Activated CD4-positive, alpha-beta memory T cell treated with anti-CD3 and anti-CD28 coated beads for 36 hours (primary cell): ENCODE measurements at places on chromosomes 11 and 22. TPM values are rescaled to one million over a fixed set of nuclear protein-coding genes. Genes with fewer than 3 reads are reported as not detected.

ADAMTS8 gene
- total RNA-seq: not detected

GRCh38 chr22:37213218-37213855 is 1.1 kb upstream of the SSTR3 start:
- peaks cover 30% of the 10 kb centered on the region for H3K4me1 ChIP-seq
- no peak overlapping the region for H3K27ac ChIP-seq
- no peak overlapping the region for H3K4me3 ChIP-seq
- no peaks in the 10 kb centered on the region for H3K27me3 ChIP-seq
- no peak for DNase-seq
- peaks cover 7% of the 10 kb centered on the region for H3K36me3 ChIP-seq

GRCh38 chr11:130431331-130431773 is 2.9 kb upstream of the ADAMTS8 start:
- peaks cover 8% of the 10 kb centered on the region for H3K4me1 ChIP-seq
- peaks cover 31% of the 10 kb centered on the region for H3K27me3 ChIP-seq
- no peaks in the 10 kb centered on the region for H3K36me3 ChIP-seq
- no peak overlapping the region for H3K4me3 ChIP-seq
- peak; percentile 83 for DNase-seq
- H3K27ac ChIP-seq: no peak overlapping the region

- no peak overlapping the region for H3K27ac ChIP-seq
- no peak overlapping the region for H3K4me3 ChIP-seq
- peak; percentile 32 for DNase-seq
- H3K36me3 ChIP-seq: no peaks in the 10 kb centered on the region
- peaks cover 22% of the 10 kb centered on the region for H3K4me1 ChIP-seq
- H3K27me3 ChIP-seq: no peaks in the 10 kb centered on the region
Observed at GRCh38 chr11:73367482-73368024, 8.6 kb upstream of the RELT start.

DNA sequence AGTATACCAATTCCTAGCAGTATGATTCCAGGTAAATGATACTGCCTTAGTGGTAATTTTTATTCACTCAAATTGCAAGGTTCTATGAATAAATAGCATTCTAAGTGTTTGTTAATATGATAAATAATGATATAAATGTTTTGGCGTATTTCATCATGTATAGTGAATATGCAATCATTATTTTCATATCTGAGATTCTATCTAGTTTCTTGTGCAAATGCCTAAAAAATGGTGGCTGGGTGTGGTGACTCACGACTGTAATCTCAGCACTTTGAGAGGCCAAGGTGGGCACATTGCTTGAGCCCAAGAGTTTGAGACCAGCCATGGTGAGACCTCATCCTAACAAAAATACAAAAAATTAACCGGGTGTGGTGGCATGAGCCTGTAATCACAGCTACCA is 13.9 kb downstream of the HIPK3 start:
- H3K27me3 ChIP-seq: no peaks in the 10 kb centered on the region
- no peaks in the 10 kb centered on the region for H3K36me3 ChIP-seq
- H3K27ac ChIP-seq: no peak overlapping the region

- no peaks in the 10 kb centered on the region for H3K36me3 ChIP-seq
- peak; percentile 51 for DNase-seq
- H3K4me1 ChIP-seq: no peaks in the 10 kb centered on the region
- no peak overlapping the region for H3K4me3 ChIP-seq
Observed at GRCh38 chr11:125874556-125875124, 12.8 kb upstream of the HYLS1 start.

DDI1 gene
- not detected for total RNA-seq

DNA sequence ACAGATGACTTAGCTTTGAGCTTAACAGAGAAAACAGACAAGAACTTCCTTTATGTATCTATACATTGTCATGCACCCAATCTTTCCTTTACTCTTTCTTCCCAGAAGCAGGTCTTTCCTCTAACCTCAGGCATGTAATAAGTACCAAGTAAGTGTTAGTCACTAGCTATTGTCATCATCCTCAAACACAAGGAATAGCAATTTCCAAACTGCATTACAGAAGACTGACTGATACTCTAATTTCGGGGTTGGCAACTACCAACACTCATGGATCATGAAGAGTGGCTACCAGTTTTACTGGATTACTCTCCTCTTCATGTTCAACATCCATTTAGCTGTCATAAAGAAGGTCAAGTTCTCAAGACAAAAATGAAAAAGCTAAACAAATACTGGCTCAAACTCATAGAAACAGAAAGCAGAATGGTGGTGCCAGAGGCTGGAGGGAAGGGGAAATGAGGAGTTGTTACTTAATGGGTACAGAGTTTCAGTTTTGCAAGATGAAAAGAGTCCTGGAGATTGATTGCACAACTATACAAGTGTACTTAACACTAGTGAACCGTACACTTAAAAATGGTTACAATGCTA is 111.6 kb downstream of the SIK3 start:
- peaks cover 77% of the 10 kb centered on the region for H3K4me1 ChIP-seq
- peak overlapping the region; percentile 92 for H3K27ac ChIP-seq
- H3K27me3 ChIP-seq: no peaks in the 10 kb centered on the region
- peak overlapping the region; percentile 63 for H3K4me3 ChIP-seq
- DNase-seq: peak; percentile 42
- H3K36me3 ChIP-seq: peaks cover 3% of the 10 kb centered on the region

DNA sequence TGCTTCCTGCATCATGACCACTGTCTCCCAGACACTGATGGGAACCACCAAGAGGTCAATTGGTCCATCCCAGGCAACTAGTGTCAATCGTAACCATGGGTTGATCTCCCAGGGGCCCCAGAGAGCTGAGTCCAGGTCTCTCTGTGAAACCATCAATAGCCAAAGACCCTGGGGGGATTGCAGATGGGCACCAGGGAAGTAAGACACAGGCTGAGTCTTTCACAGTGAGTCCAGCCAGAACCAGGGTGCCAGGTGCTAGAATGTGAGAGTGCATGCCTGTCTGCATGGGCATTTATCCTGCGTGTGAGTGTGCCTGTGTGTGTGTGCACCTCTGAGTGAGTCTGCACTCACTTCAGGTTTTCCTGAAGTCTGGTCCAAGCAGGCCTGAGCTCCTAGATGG is 45.3 kb upstream of the TTC12 start:
- peaks cover 2% of the 10 kb centered on the region for H3K27me3 ChIP-seq
- H3K36me3 ChIP-seq: no peaks in the 10 kb centered on the region
- DNase-seq: no peak
- H3K4me1 ChIP-seq: no peaks in the 10 kb centered on the region

FAM83F gene
- total RNA-seq: 0.26 TPM

SCN2B gene
- total RNA-seq: not detected

PANX3 gene
- total RNA-seq: not detected

PRG3 gene
- total RNA-seq: not detected

DNA sequence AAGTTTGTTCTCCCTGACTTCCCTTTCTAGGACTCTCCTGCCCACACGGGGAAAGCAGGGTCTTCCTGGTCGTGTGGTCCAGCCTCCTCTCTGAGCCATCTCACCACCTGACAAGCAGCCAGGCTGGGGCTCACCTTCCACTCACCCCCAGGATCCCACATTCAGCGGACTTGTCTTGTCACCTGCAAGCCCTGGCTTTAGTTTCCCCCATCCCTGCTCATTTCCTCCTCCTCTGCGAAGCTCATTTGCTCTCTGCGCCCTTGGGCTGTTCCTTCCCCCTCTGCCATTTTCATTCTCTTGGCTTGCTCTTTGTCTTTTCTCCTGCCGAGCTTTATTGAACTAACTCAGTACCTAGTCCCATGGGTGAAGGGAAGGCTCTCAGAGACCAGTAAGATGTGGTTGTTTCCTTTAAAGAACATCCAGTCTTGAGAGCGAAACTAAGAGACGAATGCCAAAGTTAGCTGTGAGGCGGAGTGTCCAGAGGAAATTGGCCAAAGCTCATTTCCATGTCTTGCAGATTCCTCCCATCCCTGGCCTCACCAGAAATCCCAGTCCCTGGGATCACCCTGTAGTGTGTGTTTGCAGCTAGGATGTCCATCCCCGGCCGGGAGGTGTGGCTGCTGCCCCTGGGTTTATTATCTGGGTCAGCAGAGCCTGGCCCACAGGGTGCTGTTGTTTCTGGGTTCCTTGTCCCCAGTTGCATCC is 2.0 kb downstream of the ST14 start:
- H3K36me3 ChIP-seq: no peaks in the 10 kb centered on the region
- peaks cover 57% of the 10 kb centered on the region for H3K27me3 ChIP-seq
- H3K4me1 ChIP-seq: peaks cover 11% of the 10 kb centered on the region
- H3K4me3 ChIP-seq: no peak overlapping the region
- H3K27ac ChIP-seq: no peak overlapping the region

DNA sequence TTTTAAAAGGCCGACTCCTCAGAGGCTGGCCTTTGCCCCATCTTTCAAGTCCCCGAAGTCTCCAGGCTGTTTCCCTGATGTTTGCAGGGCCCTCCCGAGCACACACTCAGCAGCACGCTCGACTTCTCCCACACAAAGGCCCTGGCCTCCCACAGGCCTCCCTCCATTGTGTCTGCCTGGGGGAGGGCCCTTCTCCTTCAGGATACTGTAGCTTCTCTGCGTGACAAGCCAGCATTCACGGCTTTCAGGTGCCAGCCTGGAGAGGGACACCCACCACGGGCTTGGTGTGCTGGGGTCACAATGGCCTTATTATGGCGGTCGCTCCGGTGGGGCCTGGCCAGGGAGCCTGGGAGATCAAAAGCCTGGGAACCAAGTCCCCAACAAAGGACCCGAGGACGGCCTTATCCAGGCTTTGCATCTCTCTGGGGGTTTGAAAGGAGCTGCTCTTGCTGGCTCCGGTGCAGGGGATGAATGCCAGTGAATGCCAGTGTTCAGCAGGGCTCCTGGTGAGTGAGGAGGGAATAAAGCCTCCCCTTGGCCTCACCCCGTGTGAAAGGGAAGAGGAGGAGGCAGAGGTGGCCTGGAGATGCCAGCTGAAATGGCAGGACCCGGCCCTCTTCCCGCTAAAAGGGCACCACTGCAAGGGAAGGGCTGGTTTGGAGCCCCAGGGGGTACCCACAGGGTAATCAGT is 55.0 kb downstream of the TRAF6 start:
- H3K4me3 ChIP-seq: no peak overlapping the region
- no peak overlapping the region for H3K27ac ChIP-seq
- no peak for DNase-seq
- no peaks in the 10 kb centered on the region for H3K27me3 ChIP-seq

- no peak overlapping the region for H3K27ac ChIP-seq
- H3K4me1 ChIP-seq: peaks cover 2% of the 10 kb centered on the region
- H3K36me3 ChIP-seq: no peaks in the 10 kb centered on the region
- no peak overlapping the region for H3K4me3 ChIP-seq
- no peak for DNase-seq
- no peaks in the 10 kb centered on the region for H3K27me3 ChIP-seq
Observed at GRCh38 chr11:126423743-126424142, 68.3 kb downstream of the ST3GAL4 start.

DNA sequence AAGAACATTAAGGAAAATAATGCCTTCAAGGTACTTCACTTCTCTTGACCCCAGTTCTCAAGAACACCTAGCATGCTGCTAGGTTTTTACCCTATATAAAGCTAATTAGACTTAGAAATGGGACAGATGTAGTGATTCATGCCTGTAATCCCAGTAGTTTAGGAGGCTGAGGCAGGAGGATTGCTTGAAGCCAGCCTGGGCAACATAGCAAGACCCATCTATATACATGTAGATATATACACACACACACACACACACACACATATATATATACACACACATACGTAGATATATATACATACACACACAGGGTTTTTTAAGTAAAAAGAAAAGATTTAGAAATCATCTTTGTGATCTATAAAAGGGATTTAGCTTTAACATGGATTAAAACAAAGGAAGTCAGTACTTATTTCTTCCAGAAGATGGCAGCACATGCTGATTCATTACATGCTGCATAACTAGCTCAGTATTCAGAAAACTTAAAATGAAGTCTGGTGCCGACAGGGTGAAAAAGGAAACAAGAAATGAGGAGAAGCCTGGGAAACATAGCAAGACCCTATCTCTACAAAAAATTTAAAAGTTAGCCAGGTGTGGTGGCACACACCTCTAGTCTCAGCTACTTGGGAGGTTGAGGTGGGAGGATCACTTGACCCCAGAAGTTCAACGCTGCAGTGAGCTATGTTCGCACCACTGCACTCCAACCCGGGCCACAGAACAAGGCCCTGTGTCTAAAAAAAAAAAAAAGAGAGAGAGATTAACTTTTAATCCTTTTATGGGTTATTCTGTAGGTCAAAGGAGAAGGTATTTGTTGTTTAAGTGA is 28.5 kb upstream of the RBX1 start:
- no peak overlapping the region for H3K4me3 ChIP-seq
- peaks cover 19% of the 10 kb centered on the region for H3K36me3 ChIP-seq
- DNase-seq: no peak

DNA sequence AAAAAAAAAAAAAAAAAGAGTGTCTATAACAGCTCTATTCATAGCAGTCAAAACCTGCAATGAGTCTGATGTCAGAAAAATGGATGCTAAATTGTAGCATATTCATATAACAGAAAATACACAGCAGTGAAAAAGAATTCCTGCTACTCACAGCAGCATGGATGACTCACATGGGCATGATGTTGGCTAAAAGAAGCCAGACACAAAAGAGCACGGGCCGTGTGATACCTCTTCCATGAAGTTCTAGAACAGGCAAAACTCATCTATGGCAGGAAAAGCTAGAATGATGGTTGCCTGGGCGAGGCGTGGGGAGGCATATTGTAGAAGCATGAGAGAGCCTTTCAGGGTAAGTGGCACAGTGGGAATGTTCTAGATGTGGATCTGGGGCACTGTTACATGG is 18.9 kb downstream of the PLAAT3 start:
- H3K4me3 ChIP-seq: no peak overlapping the region
- H3K36me3 ChIP-seq: peaks cover 3% of the 10 kb centered on the region
- H3K4me1 ChIP-seq: no peaks in the 10 kb centered on the region

- no peak overlapping the region for H3K27ac ChIP-seq
- no peak for DNase-seq
- H3K4me3 ChIP-seq: no peak overlapping the region
- H3K36me3 ChIP-seq: no peaks in the 10 kb centered on the region
Observed at GRCh38 chr22:45548247-45548840, 45.7 kb downstream of the FBLN1 start.

DNA sequence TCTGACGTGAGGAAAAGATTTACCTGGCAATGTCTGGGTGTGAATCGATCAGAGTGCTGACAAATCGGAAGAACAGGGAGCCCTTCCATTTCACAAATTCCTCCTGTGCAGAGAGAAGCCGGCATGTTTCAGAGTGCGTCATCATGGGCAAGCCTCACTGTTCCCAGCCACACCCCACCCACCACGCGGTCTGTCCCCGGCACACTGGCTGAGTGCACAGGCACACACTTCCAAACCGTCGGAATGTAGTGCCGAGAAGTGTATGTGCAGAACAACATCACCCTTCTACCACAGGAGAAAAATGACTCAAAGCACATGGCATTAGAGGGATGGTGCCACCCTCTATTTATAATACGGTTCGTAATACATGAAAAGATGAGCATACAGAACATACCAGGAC is 47.5 kb downstream of the NCAPD3 start:
- no peaks in the 10 kb centered on the region for H3K4me1 ChIP-seq
- no peaks in the 10 kb centered on the region for H3K27me3 ChIP-seq
- H3K36me3 ChIP-seq: peaks cover 57% of the 10 kb centered on the region
- no peak for DNase-seq
- no peak overlapping the region for H3K4me3 ChIP-seq

- no peak for DNase-seq
- no peak overlapping the region for H3K27ac ChIP-seq
- no peaks in the 10 kb centered on the region for H3K27me3 ChIP-seq
- no peaks in the 10 kb centered on the region for H3K36me3 ChIP-seq
Observed at GRCh38 chr11:101718402-101718801, 134.6 kb upstream of the TRPC6 start.

OR52R1 gene
- total RNA-seq: not detected

GRCh38 chr11:75174781-75175370 is 24.0 kb downstream of the SLCO2B1 start:
- peaks cover 14% of the 10 kb centered on the region for H3K4me1 ChIP-seq
- H3K36me3 ChIP-seq: no peaks in the 10 kb centered on the region
- H3K4me3 ChIP-seq: no peak overlapping the region
- peak overlapping the region; percentile 28 for H3K27ac ChIP-seq
